ENCODE measurements at places on chromosomes 7 and 10.
A peak's percentile ranks its signal among the peaks of the same experiment; 100 is the strongest.

DNA sequence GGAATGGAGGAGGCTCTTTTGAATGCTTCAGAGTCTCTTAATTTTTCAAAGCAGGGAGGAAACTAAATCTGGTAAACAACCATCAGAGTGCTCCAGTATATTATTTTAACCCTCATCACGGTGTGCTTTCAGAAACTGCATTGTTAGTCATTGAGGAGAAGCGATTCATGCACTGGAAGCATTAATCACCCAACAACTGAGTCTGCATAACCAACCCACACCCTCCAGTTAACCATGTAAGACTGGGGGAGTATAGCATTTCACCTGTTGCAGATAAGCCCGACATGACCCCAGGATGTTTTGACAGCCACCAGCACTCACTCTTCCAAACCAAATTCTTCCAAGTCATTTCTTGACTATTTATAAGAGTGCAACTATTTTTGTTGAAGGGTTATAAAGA lies 257.6 kb downstream of the GATA3 start:
- DNase-seq: no peak

GRCh38 chr7:113026941-113027340 lies 59.7 kb downstream of the GPR85 start:
- DNase-seq: no peak

DNA sequence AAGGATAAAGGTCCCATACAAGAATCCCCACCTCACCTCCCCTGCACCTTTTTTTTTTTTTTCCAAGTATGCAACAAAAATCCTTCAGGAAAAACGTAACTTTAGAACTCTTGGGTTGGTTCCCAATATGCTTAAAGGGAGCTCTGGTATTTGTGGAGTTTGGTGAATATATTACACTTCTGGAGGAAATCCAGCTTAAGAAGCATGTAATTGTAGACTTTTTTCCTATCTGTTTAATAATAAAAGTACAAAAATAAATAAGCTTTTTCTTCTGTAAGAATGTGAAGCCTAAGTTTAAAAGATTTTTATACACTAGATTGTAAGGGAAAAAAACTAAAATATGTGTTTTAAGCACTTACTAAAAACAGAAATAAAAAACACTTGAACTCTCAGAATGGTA lies 102.3 kb downstream of the SORBS1 start:
- DNase-seq: no peak

DNA sequence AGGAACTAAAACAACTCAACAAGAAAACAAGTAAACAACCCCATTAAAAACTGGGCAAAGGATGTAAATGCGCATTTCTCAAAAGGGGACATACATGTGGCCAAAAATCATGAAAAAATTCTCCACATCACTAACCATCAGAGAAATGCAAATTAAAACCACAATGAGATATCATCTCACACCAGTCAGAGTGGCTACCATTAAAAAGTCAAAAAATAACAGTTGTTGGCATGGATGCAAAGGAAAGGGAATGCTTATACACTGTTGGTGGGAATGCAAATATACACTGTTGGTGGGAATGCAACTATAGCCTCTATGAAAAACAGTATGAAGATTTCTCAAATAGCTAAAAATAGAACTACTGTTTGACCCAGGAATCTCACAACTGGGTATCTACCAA lies 60.0 kb upstream of the LANCL2 start:
- DNase-seq: no peak

GRCh38 chr10:5147981-5148677 lies 36.8 kb downstream of the AKR1C8 start:
- no peak for DNase-seq

DNA sequence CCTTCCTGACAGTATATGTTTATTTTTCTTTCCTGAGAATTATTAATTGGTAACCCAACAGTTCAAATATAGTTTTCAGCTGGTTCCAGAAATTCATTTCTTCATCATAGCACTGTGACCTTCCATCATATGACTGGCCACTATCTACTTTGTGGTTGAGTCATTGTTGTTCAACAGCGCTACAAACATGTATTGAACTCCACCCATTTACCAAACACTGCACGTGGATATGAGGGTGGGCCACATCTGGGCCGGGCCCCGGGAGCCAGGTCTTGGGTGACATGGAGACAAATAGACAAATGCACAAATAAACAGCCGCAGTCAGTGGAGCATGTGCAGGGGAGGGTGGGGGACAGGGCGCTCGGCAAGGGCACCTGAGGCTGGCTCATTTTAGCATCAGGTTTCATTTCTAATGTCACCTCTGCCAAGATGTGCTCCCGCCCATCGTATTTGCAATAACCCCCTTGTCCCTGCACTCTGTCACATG lies 24.0 kb upstream of the EEPD1 start:
- peak; percentile 11 for DNase-seq

- DNase-seq: no peak
Observed at GRCh38 chr7:6646465-6646864, 9.3 kb downstream of the ZNF316 start.

- DNase-seq: no peak
Observed at GRCh38 chr7:132134814-132135445, 441.3 kb downstream of the PLXNA4 start.

DNA sequence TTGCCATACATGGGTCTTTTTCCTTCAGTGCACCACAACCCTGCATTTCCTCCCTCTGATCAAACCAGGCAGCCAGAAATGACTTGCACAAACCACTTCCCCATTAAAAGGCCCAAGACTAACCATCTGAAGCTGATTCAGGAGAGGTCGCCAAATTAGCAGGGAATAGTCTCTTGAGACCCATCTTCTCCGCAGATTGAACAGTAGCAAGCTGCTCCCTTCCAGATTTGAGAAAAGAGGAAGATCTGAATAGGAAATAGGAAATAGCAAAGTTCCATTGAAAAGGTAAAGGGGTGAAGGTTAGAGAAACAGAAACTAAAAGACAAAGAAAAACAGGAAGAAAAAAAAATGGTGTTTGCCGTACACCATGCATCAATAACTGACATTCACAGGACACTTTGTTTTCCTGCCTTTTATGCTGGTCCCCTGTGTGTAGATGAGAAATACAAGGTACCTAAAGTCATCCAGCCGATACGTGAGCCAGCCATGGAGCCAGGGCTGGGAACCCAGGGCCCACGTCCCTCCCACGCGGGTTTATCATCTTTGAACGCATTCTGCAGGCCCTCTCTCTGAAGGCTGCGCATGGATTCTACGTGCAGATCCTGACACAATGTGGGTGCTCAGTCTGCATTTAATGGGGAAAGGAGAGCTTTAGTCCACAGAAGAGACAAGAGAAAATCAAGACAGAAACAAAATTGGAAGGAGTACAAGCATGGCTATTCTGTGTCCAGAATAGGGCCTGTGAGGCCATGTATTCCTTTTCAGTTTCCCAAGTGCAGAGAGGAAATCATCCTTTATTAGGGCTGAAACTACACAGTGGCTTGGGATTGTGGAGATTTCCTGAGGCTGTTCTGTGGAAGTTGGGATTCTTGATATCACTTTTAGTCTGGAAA lies 268.4 kb upstream of the NPVF start:
- no peak for DNase-seq

GRCh38 chr7:21944616-21945453 lies 864 bp downstream of the CDCA7L start:
- DNase-seq: peak; percentile 39

GRCh38 chr10:125479059-125479458 lies 203.9 kb downstream of the TEX36 start:
- no peak for DNase-seq

GRCh38 chr7:20459419-20459818 lies 128.7 kb downstream of the ITGB8 start:
- DNase-seq: no peak

DNA sequence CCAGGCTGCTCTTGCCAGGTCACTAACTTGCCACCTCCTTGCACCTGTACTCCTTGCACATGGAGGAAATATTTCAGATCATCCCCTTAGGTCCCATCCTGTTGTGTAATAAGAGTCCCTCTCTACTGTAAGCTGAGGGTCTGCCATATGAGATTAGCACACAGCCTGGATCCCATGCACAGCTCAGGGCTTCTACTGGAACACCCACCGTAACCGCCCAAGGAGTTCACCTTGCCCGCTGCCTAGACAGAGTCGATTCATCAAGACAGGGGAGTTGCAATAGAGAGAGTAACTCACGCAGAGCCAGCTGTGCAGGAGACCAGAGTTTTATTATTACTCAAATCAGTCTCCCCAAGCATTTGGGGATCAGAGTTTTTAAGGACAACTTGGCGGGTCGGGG lies 694.4 kb upstream of the C7orf33 start:
- DNase-seq: no peak

DNA sequence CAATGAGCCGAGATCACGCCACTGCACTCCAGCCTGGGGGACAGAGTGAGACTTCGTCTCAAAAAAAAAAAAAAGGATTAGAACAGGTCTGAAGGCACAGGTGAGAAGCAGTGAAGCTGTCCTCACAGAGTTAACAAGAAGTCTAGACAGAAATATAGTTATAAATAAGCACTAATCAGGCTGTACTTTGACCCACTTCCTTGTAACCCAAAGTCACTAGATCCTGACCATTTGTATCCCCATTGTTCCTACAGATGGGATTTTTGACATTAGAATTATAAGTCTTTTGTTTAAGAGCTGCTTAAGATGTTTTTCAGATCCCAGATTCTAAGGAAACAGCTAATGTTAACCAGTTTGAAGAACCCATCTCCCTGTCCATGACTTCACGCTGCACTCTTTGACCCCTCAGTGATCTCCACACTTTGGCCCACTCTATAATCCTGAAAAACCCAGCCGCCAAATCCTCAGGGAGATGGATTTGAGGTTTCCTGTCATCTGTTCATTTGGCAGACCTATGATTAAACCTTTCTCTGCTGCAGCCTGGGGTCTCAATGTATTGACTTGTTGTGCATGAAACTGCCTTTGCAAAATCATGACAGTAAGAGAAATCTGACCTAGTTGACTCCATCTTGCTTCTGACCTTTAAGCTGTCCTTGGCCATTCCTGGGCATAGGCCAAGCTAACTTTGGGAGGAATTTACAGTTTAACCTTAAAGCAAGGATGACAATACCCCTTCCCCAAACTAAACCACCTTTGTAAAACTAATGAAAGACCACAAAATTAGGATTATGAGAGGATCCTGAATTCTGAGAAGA lies 11.4 kb downstream of the SSMEM1 start:
- no peak for DNase-seq

- DNase-seq: no peak
Observed at GRCh38 chr7:123972045-123972444, 47.0 kb downstream of the SPAM1 start.

DNA sequence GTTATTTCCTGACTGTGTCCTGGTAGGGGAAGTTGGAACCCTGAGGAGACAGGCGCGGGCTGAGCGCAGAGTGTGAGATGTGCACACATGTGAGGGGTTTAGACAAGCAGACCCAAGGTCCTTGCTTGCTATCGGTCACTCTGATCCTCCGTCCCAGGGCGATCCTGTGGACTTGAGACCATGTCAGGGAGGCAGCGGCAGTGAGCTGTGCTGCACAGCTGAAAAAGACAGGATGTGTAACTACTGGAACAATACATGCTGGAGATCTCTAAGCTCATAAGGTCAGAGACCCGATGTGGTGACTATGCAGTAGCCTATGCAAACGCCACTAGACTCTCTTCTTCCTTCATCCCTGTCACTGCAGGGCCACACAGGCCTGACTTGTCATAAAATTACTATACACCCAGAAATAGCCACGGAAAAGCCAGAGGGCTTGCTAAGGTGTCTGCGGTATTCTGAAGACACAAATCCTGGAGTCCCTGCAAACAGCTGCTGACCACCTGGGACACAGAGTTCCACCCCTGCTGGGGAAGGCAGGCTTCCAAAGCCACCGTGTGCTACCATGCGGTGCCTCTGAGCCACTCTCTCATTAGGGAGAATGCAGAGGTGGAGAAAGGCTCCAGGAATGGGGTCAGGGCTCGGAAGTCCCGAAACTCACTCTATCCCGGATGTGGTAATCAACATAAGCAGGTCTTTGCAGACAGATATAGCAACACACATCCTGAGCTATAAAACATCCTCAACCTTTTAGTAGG lies 91.1 kb upstream of the DDC start:
- DNase-seq: no peak

- DNase-seq: no peak
Observed at GRCh38 chr10:30438021-30438850, 4.3 kb downstream of the MAP3K8 start.

- no peak for DNase-seq
Observed at GRCh38 chr7:41277561-41277960, 425.3 kb downstream of the INHBA start.

DNA sequence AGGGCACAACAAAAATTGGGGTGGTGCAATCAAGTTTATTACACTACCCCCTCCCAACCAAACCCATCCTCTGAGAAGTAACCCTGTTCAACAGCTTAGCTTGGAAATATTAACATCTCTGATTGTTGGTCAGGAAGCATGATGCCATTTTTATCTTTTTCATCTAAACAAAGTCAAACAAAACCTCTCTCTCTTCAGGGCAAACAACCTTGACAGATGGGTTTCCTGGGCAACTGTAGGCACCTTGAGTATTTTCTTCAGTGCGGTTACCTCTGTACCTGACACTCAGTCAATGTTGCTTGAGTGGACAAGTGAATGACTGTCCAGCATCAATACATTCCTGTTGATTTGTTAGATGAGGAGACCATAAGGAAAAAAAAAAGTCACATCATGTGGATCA lies 183.6 kb downstream of the NRP1 start:
- DNase-seq: no peak

DNA sequence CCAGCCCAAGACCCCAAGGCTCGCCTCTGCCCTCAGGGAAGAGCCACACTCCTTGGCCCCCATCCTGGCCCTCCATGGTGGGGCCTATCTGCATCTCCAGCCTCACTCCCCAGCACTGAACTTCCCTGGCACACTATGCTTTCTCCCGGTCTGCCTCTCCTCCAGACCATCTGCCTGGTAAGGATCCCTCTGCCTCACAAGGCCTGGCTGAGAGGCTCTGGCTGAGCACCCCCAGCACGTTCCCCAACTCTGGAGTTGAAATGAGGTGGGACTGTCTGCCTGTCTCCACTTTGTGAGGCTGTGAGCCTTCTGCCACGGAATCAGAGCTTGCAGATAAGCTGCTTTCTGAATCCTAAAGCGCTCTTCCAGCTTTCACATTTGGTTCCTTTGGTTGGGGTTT lies 220.7 kb downstream of the TNS3 start:
- no peak for DNase-seq

GRCh38 chr7:77531038-77531437 lies 6.1 kb upstream of the PTPN12 start:
- DNase-seq: no peak

GRCh38 chr10:64726466-64726865 lies 1205.3 kb downstream of the REEP3 start:
- no peak for DNase-seq

Measured in HS-5 (cell line).